ENCODE measurements at places on chromosomes 7 and 10.

DNA sequence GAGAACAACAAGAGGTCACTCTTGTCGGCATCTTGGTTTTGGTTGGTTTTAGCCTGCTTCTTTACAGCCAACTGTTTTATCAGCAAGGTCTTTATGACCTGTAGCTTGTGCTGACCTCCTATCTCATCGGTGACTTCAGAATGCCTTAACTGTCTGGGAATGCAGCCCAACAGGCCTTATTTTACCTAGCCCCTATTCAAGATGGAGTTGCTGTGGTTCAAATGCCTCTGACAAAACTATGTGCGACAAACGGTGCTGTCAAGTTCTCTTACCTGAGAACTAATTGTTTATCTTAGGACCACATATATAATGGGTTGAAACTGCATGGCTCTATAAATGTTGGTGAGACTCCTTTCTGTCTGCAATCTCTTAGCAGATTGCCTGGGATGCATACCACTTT lies 35.9 kb upstream of the POT1 start:
- DNase-seq: no peak

DNA sequence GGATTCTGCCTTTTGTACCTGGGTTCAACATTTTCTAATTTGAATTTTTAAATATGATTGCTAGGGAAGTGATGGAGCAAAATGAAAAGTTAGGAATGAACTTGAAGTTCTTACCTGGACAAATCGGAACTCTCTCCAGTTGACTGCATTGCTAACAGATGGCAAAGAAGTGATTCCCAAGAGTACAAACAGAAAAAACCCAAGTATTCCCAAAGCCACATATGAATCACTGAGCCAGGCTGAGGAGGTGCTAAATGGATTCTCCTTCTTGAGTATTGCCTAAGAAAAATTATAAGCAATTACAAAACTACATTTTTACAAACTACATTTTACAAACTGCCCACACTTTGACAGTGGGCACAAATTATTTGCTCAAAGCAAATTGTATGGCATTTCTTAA lies 25.9 kb downstream of the STEAP4 start:
- DNase-seq: no peak

DNA sequence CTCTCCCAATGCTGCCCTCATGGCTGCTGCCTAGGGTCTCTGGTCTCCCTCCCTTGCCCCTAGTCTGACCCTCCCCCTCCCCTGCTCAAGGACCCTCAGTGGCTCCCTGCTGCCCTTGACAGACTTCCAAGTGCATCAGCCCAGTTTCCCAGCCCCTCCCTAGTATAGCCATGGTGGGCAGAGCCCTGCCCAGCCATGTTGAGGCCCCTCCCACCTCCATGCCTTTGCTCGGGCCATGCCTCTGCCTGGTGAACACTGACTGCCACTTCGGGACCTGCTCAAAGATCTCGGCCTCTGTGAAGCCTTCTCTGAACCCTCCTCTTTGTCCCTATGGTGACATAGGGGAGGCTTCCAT lies 73.2 kb downstream of the MYL10 start:
- no peak for DNase-seq

- no peak for DNase-seq
These were observed 63.4 kb downstream of the HPSE2 start for GRCh38 chr10:99172128-99172738.

- DNase-seq: peak; percentile 40
These were observed 90.7 kb downstream of the MKI67 start for GRCh38 chr10:128035557-128035973.

DNA sequence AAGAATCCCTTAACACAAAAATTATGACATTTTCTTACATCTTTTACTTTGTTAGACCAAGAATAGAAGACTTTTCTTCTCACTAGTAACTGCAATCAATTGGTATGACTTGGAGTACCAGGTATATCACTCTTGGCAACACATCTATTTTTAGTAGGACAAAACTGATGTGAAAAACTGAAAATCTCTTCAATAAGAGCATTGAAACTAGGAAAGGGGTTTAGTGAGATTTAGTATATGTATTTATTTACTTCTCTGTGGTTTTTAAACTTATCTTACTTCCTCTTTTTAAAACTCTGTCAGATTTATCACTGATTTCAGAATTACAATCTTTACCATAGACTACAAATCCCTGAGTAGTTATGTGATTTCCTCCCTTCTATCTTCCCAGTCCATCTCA lies 366.2 kb downstream of the PCDH15 start:
- DNase-seq: no peak

GRCh38 chr7:70703785-70704184 lies 428.2 kb upstream of the GALNT17 start:
- DNase-seq: no peak
